ENCODE measurements at places on chromosomes 6 and 20.

GRCh38 chr6:1802491-1803395 is 193.0 kb downstream of the FOXC1 start:
- DNase-seq = no peak

DNA sequence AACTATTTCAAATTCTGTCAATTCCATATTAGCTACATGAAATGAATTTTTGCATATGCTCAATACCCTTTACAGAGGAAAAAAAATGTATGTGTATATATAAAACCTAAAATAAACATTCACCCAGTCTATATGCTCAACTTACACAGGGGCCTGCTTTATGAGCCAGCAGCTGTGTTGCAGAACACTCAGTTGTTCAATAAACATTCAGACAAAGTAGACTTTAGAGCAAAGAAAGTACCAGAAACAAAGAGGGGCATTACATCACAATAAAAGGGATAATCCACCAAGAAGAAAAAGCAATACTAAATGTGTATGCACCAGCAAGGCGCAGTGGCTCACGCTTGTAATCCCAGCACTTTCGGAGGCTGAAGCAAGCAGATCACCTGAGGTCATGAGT is 9.5 kb downstream of the COQ3 start:
- no peak for DNase-seq

DNA sequence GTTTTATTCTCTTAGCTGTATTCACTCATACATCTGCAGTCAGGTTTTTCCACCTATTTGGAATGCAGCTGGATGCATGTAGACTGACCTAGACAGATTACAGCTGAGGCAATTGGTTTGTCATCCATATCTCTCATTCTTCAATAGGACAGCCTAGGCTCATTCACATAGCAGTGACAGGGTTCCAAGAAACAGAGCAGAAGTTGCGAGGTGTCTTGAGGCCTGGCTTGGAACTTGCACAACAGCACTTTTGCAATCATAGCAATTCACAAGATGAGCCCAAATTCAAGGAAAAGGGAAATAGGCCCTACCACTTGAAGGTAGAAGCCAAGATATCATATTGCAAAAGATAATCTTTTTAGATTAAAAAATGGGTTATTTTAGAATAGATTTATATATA is 508.9 kb upstream of the JAG1 start:
- DNase-seq = no peak

DNA sequence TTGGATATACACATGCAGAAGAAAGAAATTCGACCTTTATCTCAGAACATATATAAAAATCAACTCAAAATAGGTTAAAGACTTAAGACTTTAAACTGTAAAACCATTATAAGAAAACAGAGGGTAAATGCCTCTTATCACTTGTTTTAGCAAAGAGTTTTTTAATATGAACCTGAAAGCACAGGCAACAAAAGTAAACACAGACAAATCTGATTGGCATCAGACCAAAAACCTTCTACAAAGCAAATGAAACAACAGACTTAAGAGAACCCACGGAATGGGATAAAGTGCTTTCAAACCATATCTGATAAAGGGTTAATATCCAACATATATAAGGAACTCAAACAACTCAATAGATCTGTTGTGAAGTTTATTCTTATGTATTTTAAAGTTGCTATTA is 309.9 kb upstream of the OPRM1 start:
- no peak for DNase-seq

- no peak for DNase-seq
These were observed 44.2 kb downstream of the MYLK4 start for GRCh38 chr6:2706558-2706957.

GRCh38 chr6:143205991-143206390 is 145.3 kb downstream of the AIG1 start:
- no peak for DNase-seq

DNA sequence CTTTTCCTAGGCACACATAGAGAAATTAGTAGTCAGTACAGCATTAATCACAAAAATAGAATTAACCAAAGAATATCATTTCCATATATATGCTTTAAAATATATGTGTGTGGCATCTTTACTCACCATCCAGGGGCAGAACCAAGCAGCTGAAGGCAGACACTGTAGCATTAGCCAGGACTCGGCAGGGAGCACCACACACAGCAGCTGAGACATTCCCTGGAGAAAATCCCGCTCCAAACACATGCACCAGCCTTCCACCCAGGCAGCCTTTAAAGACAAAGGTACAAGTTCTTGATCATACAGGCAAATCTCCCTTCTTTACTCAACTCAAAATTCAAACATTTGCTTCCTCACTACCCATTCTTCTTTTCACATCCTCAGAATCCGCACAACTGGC is 64.7 kb downstream of the PKHD1 start:
- DNase-seq = no peak

DNA sequence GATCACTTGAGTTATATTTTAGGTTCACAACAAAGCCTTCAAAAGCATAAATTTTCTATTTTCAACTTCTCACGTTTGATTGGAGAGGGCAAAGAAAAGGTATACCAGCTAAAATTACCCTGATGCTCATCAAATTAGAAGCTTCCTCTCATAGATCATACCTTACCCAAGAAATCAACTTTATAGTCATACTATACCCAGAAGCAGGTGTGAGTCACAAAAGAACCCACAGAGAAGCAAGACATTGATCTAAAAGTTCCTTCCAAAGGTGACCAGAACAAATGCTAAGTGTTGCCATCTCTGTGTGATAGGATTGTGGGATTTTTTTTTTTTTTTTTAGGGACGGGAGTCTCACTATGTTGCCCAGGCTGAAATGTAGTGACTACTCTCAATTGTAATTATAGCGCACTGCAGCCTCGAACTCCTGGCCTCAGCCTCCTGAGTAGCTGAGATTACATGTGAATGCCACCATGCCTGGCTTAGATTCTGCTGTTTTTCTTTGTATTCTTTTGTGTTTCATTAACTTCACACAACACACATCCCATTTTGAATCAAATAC is 3.3 kb downstream of the EIF2S2 start:
- no peak for DNase-seq

GRCh38 chr6:11700118-11700718 is 78.4 kb downstream of the ADTRP start:
- DNase-seq = no peak

GRCh38 chr20:46085179-46085851 is 4.4 kb downstream of the NCOA5 start:
- DNase-seq = no peak

DNA sequence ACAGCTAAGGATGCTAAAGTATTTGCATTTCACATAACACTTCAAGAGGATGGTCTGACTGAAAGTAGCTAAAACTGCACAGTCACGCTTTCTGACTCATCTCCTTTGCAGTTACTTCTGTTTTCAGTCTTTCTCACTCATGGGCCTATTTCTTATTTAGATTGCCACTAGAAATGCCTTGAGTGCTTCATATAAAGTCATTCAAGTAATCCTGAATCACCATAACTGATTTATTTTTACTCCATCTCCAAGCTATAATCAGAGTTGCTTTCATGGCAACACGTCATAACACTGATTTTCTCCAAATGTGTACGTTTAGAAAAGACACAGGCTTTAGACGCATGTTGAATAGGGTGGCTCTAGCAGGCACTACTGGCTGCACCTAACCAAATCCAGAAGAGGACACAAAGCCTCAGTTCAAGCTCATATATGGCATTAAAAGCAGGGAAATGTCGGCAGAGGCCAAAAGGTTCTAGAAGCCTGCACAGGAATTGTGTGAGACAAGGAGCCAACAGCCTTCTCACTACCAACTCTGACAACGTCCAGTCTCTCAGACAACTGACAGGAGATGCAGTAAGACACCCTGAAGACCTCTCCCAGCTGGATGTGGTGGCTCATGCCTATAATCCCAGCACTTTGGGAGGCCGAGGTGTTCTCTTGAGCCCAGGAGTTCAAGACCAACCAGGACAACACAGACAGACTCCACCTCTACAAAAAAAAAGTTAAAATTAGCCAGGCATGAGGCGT is 64.1 kb upstream of the BEND6 start:
- no peak for DNase-seq

DNA sequence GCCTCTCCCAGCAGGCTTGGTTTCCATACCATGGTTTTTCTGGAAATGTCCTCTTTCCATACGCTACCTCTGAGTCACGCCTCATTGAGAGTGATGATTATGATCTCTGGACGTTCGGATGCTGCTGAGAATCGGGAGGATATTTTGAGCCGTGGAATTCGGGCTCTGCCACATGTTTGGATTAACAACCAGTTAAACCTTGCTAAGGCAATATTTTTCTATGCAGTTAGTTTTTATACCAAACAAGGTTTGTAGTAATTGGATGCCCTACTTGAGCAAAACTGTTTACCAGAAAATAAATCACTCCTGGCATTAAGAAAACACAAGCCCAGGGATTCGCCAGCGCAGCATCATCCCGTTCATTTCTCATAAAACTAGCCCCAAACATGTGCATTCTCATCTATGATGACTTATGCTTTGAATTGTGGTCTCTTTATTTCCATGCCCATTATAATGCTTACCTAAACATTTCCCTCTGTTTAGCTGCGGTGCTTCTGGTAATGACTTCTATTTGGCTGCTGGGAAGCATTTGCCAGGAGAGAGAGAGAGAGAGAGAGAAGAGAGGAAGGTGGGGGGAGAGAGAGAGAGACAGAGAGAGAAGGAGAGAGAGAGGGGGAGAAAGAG is 198.9 kb downstream of the CLIC5 start:
- DNase-seq = no peak

GRCh38 chr6:99138445-99138844 is 190.7 kb upstream of the FBXL4 start:
- DNase-seq = no peak

DNA sequence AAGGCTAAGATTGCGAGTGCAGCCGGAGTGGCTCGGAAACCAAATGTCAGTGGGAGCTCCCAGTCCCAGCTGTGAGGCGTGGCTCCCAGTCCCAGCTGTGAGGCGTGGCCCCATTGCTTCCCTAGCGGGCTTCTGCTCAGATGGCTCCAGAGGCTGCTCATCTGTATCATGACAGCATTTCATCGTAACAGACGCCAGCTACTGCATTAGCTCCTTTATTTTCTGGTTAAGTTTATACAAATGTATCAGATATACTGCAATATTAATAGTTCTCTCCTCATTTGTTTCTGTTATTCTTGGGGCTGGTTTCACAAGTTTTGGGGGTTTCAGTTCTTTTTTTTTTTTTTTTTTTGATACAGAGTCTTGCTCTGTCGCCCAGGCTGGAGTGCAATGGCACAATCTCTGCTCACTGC is 34.7 kb upstream of the TBXT start:
- DNase-seq = no peak

- DNase-seq = no peak
These were observed 97.8 kb upstream of the PREP start for GRCh38 chr6:105500693-105501092.

- no peak for DNase-seq
These were observed 14.0 kb downstream of the MRPS18A start for GRCh38 chr6:43673444-43674084.

DNA sequence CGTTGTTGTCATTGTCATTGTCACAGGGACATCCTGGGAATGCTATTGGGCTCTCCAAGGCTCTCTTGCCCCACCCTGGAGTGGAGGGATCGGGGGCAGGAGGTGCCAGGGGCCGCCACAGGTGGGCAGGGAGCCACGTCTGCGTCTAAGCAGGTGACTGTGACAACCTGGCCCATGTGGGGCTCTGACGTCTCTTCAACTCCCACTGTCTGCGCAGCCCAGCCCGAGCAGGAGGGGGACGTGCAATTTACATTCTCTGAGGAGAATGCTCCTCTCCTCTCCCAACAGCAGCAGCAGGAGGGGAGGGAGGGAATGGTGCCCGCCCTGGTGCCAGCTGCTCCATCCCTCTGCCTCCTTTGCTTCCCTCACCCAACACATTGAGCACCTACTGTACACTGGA is 50.1 kb downstream of the GRM4 start:
- no peak for DNase-seq

- no peak for DNase-seq
These were observed 50.5 kb upstream of the ENPP5 start for GRCh38 chr6:46221222-46221793.

- DNase-seq = no peak
These were observed 266.1 kb upstream of the RNF24 start for GRCh38 chr20:4281258-4282055.

DNA sequence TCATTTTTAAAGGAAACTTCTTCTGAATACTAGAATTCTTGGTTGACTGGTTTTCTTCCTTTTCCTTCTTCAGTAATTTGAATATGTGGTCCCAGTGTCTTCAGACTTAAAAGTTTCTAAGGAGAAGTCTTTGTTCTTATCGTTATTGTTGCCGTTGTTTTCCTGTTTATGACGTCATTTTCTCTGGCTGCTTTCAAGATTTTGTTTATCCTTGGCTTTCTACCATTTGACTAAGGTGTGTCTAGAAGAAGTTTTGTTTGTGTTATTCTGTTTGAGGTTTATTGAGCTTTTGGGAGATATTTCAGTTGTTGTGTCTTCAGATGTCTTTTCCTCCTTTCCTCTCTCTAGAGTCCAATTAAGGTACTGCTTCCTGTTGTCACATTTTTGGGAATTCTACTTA is 24.5 kb downstream of the CDYL start:
- no peak for DNase-seq

DNA sequence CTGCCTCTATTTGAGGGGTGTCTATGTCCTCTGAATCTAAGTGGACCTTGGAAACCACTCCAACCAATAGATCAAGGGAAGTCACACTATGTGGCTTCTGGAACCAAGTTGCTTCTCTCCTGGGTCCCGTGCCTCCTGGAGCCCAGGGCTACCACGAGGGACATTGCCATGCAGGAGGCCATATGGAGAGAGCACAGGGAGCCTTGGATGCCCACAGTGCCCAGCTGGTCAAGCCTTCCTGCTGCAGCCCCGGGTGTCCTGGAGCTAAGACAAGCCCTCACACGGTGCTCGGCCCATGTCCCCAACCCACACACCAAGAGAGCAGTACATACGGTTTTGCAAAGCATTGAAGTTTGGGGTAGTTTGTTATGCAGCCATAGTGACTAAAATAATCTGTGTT is 231.6 kb downstream of the SYNDIG1 start:
- DNase-seq = no peak

GRCh38 chr20:44409132-44409600 is 53.7 kb downstream of the HNF4A start:
- DNase-seq = no peak

- no peak for DNase-seq
These were observed 922.2 kb upstream of the MAP3K7 start for GRCh38 chr6:91509039-91509438.

- no peak for DNase-seq
These were observed 1.0 kb downstream of the PXDC1 start for GRCh38 chr6:3750317-3751076.

- no peak for DNase-seq
These were observed 13.8 kb upstream of the POPDC3 start for GRCh38 chr6:105193647-105194046.

DNA sequence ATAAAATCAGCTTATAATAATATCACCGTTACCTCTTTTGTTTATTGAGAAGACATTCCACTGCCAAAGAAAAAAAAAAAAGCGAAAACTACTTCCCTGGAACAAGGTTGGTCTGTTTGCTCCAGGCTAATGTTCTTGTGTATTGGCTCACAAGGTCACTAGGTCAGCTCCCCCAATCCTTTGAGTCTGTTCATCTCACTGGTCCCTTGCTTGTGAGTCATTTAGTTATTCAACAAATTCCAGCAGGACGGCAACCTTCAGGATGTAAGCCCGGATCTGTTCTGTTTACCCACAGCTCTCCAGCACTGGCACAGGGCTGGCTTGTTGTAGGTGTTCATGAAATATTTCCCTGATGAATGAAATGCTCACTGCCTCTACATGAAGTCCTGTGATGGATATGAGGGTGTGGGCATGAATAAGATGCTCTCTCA is 3.3 kb downstream of the ARHGAP40 start:
- DNase-seq = no peak

Data from stimulated activated CD8-positive, alpha-beta memory T cell treated with anti-CD3 and anti-CD28 coated beads, Interleukin-7, amount 100 ng/mL, for 4 hours (primary cell).